ENCODE measurements at places on chromosomes 11 and 22.

DNA sequence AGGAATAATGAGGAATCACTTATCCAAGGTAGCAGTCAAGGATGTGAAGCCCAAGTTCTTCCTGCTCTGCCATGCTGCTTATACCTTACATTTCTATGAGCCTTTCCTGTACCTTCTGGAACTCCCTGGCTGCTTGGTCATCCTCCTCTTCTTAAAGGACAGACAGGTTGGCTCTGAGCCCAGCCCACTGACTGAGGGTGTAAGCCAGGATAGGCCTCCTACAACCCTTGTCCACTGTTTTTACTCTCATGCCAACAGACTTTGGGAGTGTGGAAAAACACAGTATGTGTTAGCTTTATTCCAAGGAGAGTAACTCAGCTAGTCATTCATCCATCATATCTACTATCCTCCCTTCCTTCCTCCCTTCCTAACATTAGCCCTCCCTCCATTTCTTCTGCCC lies 47.5 kb downstream of the IRAG1 start:
- DNase-seq: no peak

DNA sequence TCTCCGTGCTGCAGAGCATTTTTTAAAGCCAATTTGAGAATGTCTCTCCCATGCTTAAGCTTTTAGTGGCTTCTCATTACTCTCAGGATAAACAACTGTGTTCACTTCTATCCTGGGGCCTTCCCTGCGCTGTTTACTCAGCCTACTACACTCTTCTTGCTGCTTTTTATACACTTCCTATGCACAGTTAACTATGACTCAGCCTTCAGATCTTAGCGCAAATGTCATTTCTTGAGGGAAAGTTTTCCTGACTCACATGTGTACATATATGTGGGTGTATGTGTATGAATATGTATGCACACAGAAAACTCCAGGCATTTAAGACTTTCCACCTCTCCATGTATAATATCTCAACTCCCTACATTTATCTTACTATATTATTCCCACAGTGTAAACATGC lies 9.8 kb downstream of the THAP12 start:
- no peak for DNase-seq

GRCh38 chr11:35524780-35525179 lies 636 bp downstream of the PAMR1 start:
- no peak for DNase-seq

DNA sequence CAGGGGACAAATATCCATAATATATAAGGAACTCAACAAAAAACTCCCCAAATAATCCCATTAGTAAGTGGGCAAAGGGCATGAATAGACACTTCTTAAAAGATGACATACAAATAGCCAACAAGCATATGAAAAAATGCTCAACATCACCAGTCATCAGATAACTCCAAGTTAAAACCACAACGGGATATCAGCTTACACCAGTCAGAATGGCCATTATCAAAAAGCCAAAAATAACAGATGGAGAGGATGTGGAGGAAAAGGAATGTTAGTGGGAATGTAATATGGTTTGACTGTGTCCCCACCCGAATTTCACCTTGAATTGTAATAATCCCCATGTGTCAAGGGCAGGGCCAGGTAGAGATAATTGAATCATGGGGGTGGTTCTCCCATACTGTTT lies 350.1 kb downstream of the GUCY1A2 start:
- DNase-seq: no peak

GRCh38 chr11:83220260-83220659 lies 26.7 kb downstream of the ANKRD42 start:
- no peak for DNase-seq

GRCh38 chr11:16977136-16977993 lies 36.8 kb downstream of the PLEKHA7 start:
- no peak for DNase-seq

DNA sequence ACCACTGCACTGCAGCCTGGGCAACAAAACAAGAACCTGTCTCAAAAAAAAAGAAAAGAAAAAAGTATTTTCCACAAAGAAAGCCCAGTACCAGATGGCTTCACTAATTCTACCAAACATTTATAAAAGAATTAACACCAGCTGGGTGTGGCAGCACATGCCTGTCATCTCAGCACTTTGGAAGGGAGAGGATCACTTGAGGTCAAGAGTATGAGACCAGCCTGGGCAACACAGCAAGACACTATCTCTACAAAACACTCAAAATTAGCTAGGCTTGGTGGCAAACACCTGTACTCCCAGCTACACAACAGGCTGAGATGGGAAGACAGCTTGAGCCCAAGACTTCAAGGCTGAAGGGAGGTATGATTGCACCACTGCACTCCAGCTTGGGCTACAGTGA lies 20.1 kb downstream of the RSF1 start:
- no peak for DNase-seq

DNA sequence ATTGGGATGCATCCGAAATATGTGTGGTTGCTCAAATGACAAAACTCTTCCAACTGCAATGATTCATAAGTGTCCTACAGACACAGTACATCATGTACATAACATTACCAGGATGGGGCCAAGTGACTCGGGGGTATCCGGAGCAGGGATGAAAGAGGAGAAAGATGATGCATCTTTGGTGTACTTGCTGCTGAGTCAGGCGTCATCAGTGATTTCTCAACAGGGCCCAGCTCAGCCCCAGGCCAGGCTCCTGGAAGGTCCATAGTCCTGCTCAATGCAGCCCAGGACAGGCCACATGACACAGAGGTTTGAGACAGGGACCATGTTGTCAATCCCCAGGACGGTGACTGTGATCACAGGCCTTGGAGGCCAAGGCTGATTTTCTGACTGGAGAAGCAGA lies 59.3 kb downstream of the GGTLC2 start:
- DNase-seq: no peak

- DNase-seq: no peak
These were observed 10.2 kb upstream of the LDHA start for GRCh38 chr11:18384157-18384641.

- DNase-seq: no peak
These were observed 373.6 kb upstream of the DDI1 start for GRCh38 chr11:103662880-103663279.

GRCh38 chr11:68667511-68668500 lies 16.5 kb upstream of the GAL start:
- DNase-seq: no peak

DNA sequence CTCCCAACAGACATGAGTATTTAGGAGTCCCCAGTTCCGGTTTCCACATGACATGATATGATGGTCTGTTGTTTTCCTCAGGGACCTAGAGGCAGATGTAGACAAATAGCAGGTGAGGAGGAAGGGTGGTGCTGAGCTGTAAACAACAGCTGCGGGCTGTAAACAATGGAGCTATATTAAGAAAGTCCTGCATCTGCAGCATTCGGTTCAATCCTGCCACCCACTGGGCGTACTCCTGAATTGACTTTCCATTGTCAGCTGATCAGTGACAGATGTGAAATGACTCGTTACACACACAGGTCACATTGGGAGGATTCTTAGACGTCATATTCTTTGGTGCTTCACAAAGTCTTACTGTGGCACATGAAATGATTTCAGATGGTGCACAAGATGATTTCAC lies 26.8 kb upstream of the RAG1 start:
- DNase-seq: peak; percentile 75

Measured in D341Med (cell line).